Activated CD4-positive, alpha-beta T cell treated with anti-CD3 and anti-CD28 coated beads, Interleukin-2, amount 50 U/mL, for 16 hours (primary cell): ENCODE measurements at places on chromosomes 5 and 9.

GRCh38 chr9:133112663-133113026 lies 8.4 kb downstream of the RALGDS start:
- DNase-seq = peak; percentile 60

DNA sequence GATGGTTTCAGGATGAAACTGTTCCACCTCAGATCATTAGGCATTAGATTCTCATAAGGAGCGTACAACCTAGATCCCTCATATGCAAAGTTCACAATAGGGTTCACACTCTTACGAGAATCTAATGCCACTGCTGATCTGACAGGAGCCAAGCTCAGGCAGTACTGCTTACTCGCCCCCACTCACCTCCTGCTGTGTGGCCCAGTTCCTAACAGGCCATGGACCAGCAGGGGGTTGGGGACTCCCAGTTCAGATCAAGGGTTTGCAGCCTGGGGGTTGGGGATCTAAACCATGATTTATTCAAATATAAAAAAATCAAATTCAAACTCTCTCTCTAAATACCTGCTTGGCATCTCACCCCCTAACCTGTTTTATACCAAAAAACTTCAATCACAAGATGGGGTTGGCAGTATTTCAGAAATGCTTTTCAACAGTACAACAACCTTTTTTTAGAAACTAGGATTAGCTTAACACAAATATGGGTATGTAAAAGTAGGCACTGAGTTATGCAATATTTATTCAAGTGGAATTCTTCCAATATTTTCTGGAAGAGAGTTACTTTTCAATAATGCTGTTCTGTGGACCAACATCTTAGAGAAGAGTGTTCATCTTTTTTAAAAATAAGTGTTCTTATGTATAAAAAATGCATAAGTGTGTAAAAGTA lies 30.1 kb upstream of the SLC12A2 start:
- DNase-seq = no peak

GRCh38 chr5:179288101-179288808 lies 57.0 kb downstream of the ADAMTS2 start:
- DNase-seq = no peak

GRCh38 chr9:88216126-88216995 lies 78.1 kb upstream of the SPATA31C2 start:
- DNase-seq = no peak

GRCh38 chr5:151665613-151666012 lies 21.1 kb downstream of the SPARC start:
- no peak for DNase-seq

DNA sequence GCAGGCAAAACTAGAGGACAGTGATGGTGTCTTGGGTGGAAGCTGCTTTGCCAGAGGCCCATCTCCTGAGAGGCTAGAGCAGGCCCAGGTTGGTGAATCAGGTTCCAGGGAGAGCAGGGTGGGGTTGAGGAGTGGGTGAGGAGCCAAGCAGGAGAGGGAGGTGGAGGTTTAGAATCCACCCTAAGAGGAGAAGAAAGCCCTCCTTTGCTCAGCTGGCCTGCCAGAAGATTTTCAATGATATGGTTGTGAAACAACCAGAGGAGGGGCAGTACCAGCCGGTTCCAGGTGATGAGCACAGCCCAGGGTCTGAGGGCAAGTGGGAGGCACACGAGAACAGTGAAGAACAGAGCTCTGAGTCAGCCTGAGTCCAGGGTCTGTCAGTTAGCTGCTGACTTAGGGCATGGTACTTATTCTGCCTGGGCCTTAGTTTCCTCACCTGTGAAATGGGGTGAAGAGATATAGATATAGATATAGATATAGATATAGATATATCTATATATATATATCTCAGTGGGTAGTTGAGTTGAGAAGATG lies 17.8 kb downstream of the PPARGC1B start:
- DNase-seq = no peak

- DNase-seq = peak; percentile 35
Measured at GRCh38 chr5:139863855-139864558, 68.4 kb downstream of the PSD2 start.

DNA sequence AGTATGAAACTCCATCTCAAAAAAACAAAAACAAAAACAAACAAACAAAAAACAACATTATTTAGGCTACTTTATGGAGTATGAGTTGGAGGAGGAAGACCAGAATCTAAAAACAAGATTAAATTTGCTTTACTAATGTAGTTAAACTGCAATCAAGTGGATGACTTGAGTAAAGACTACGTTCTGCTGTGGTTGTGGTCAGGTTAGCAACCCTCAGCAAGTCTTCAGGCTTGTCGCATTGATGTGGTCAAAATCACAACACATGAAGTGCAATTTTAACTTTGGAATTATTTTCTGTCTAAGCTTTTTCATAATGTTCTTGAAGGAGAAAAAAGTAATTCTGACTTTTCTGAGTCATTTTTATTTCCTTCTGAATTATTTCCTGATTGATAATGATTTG lies 43.1 kb downstream of the PDE6A start:
- peak; percentile 26 for DNase-seq

DNA sequence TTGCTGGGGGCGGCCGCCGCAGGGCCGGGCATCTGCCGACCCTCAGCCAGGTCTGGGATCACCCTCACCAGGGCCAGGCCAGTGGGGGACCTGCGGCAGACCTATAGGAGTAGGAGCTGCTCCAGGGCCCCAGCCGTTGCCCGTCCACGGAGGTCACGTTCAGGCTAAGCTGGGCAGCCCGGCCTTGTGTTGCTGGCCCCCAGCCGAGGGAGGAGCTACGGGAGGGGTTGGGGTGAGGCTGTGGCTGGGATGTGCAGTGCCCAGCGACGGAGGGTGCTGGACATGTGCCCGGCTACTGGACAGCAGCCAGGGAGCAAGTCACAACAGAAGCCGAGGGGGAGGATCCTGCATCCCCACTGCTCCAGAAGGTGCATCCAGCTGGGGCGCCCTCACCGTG lies 39.6 kb upstream of the SLC6A19 start:
- DNase-seq = no peak

- no peak for DNase-seq
Measured at GRCh38 chr9:133552236-133552635, 17.7 kb downstream of the ADAMTSL2 start.

DNA sequence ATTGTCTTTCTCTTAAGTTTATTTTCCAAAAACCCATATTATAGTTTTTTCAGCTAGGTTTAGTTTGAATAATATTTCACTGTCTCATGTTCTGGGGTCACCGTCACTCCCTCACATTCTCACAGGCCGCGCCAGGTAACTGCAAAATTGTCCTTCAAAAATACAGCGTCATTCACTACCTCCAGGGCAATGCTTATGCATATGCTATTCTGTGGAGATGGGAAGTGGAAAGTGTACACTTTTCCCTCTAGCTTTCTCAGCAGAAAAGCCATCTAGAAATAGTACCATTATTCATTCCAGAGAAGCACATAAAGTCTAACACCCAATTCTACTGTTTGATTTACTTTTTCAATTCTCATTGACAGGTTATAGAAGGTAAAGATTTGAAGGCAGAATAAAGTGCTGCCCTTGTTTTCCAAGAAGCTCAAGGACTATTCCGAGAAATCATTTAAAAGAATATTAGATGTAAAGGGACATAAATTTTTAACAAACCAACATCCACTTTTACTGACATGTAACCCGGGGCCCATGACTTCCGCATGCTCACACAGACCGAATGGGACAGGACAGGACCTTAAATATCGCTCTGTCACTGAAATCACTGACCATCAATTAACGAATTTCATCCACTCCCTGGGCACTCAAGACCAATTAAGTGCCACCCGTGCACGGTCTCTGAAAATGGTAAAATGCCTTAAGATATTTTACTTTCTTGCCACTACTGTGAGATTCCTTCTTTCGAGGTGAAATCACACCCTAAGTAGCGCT lies 720 bp downstream of the NUDT12 start:
- no peak for DNase-seq

DNA sequence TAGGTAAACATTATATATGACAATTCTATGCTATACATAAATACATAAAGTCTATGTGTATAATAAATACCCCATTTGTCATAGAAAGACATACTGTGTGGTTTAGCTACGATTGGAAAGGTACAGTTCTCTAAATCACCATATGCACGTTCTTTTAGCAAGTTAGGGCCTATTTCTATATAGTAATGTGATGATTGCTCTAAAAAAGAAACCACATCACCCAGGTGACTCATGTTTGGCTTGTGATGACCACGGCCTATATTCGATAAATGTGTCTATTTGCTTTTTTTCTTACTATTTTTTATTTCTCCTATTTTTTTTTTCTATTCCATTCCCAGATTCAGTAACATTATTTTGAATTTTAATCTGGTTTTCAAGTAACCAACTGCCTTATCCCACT lies 34.7 kb downstream of the RETREG1 start:
- no peak for DNase-seq

- peak; percentile 50 for DNase-seq
Measured at GRCh38 chr9:1871626-1872419, 143.3 kb upstream of the SMARCA2 start.

DNA sequence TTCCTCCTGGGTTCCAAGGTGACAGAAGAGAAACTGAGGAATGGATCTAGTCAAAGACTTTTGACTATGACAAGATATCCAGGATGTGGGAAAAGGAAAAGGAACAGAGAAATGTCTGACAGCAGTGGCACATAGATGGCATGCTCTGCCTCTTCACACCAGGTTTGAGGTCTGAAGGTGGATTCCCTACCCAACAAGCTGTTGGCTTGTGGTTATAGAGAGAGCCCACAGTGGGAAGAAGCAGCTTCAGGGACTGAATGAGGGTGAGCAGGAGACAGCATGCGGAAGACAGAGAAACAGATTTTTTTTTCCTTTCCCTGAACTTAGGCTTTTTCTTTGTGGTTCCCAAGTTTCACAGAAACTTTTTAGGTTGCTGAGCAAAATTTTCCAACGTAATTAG lies 20.6 kb downstream of the IFNW1 start:
- DNase-seq = peak; percentile 21

DNA sequence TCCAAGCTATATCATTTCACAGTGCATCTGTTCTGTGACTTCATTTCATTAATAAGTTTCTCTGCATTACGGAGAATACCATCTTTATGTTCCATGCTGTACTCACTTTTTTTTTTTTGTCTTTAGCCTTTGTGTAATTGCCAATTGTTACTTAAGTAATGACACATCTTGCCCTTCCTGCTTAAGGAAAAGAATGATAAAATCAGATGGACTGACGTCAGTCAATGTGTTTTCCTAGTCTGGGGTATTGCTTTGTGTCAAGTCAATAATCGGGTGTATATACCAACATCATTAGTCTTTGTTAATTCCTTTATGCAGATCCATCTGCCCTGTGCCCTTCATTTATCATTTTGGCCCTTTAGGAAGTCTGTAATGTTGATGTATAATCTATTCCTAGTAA lies 133.5 kb downstream of the CD180 start:
- no peak for DNase-seq

DNA sequence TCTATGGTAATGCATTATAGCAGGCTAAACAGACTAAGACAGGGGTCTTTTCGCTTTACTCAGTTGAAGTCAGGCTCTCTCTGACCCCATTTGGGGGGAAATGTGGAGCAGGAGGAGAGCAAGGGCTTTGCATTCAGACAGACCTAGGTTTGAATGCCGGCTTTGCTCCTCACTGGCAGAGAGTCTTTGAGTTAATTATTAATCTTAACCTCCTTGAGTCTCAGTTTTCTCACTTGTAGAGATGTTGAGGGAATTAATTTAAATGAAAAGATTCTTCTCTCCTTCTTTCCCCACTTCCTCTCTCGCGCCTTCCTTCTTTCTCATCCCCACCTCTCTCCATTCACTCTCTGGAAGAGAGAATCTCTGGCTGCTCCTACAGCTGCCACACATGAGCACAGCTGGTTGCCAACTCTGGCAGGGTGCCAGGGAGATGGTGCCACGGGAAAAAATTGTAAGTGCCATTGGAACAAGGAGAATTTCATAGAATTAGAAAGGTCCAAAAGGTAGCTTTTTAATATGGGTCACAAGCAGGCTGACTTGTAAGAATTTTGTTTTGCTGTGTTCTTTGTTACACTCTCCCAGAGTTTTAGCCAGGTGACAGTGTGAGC lies 25.2 kb upstream of the GLRA1 start:
- DNase-seq = no peak

GRCh38 chr5:136856648-136857047 lies 491.3 kb upstream of the TRPC7 start:
- DNase-seq = no peak

DNA sequence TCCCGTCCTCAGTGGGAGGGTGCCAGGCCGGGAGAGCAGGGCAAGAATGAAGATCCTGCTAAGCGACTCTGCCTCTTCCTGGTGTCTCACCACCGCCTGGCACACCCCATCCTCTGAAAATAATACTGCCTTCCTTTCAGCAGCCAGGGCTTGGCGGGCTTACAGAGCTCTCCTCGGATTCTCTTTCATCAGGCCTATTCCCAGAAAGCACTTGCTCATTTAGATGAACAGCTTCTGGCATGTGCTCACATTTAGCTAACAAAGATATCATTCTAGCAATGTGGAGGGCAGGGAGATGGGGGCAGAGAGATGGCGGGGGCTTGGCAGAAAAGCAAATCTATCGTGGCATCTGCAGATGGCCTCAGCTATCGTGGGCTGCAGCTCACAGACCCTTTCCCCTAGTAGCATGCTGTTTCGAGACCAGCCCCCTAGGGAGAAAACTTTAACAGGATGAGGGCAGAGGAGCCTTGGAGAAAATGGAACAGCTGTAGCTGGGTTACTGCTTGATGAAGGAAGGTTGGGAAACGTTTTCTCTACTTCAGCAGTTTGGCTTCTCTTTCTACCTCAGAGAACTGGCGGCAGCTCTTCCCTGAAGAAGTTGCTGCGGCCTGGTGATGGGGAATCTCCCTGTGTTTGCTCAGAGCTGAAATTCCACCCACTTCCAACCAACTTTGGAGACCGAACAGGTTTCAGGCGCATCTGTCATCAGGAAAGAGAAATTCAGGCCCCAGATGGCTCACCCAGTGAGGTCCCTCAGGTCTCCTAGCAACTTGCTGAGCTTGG lies 102.1 kb downstream of the TMEM174 start:
- no peak for DNase-seq

GRCh38 chr5:44830951-44831350 lies 22.2 kb downstream of the MRPS30 start:
- DNase-seq = no peak

DNA sequence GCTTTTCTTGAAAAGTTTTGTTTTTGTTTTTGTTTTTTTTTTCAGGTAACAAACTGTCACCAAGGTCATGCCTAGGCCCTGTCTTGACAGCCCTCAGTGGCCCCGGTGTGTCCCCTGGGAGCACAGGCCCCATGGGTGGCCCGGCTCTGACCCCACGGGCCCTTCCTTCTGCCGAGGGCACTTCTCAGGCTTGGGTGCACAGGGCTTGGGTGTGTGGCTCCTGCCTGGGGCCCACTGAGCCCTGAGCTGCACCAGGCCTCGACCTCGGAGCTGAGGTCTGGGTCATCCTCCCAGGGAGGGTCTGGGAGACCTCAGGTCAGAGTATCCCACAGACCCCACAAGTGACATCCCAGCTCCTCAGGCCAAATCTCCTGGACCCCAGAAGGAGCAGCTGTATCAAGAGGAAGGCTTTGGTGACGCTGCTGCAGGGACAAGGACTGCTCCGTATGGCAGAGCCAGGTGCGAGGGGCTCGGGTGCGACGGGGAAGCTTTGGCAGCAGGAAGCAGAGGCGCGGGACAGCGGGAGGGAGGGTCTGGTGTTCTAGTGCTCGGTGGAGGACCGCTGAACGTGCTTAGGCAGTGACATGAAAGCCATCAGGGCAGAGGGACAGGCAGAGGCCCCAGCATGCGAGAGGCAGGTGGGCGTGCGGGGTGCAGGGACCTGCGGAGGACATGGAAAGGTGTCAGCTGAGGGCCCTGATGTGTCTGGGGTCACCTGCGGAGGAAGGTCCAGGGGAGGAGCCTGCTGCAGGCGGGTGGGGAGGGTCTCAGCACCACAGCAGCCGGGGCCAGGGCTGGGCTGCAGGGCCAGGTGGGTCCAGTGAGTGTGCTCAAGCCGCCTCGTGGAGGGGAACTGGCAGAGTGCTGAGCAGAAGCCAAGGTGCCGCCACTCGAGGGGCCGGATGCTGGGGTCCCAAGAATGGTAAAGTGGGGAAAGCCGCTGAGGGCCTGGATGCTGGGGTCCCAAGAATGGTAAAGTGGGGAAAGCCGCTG lies 18.4 kb upstream of the SLC9A3 start:
- DNase-seq = no peak
